Muscle of arm (tissue), 14 donors: ENCODE measurements at places on chromosomes 2 and 18. TPM values are rescaled to one million over a fixed set of nuclear protein-coding genes. Genes with fewer than 3 reads are reported as not detected.

BOLL gene
- 3.3 TPM for polyA plus RNA-seq

GATA6 gene
- polyA plus RNA-seq: 1.6 TPM

KCNK3 gene
- polyA plus RNA-seq: 0.92 TPM

SKA1 gene
- polyA plus RNA-seq: 4.0 TPM

GRCh38 chr2:39954346-39954745 lies 175.3 kb upstream of the THUMPD2 start:
- DNase-seq: no peak

GRCh38 chr2:136117909-136118818 lies at the start of gene CXCR4:
Gene CXCR4 (minus strand): TSS chr2:136118149. CDS start chr2:136118060, 89 bp downstream.
- peak; percentile 64 for DNase-seq

GRCh38 chr2:1767939-1768691 lies 23.8 kb upstream of the PXDN start:
- DNase-seq: no peak

- DNase-seq: no peak
Observed at GRCh38 chr2:77649856-77650255, 127.7 kb upstream of the LRRTM4 start.

GRCh38 chr2:207663870-207664545 lies 38.8 kb upstream of the METTL21A start:
- DNase-seq: no peak

GRCh38 chr18:71250191-71250590 lies 961.3 kb downstream of the SOCS6 start:
- no peak for DNase-seq

DNA sequence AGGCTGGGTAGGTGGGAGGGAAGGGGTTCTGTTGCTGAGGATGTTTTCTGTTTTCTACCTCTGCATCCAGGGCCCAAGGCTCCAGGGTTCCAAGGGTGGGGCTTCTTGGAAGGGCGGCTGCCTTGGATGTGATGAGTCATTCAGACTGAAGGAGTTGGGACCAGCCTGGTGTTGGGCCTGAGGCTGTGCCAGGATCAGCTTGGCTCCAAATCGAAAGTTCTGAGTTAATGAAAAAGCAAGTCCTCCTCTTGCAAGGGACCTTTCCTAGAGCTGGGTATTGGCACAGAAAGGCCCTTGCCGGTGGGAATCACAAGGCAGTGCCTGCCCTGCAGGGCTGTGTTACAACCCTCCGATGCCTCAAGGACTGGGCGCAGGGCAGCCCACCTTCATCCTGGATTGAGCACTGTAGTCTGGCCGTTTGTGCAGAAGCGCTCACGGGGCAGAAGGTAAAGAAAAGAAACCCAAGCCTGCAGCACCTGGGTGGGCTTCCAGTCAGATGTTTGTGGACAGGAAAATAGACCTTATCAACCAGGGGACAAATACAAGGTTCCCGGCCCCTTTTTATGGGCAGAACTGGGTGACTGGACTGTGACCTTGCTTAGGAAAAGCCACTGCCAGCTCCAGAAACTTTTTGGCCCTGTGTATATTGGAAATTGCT lies 52.5 kb upstream of the MCFD2 start:
- DNase-seq: no peak

- no peak for DNase-seq
Observed at GRCh38 chr18:38807915-38808314, 1242.3 kb upstream of the CELF4 start.

DNA sequence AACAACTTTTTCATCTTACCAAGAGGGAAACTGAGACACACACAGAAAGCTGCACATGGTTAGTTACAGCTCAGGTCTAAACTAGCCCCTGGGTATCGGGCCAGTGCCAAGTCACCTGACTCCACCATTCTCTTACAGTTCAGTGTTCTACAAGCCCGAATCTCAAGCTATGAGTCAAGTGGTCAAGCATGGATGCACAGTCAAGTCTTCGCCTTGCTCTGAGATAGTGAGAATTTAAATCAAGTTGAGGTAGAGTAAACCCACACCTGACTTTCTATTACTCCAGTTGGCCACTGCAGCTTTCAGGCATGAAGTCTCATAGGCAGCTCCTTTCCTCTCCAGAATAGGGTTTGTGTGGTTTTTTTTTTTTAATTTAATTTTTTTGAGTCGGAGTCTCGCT lies 34.5 kb upstream of the ARL5A start:
- DNase-seq: no peak

- DNase-seq: no peak
Observed at GRCh38 chr2:126449677-126450076, 206.3 kb upstream of the GYPC start.

DNA sequence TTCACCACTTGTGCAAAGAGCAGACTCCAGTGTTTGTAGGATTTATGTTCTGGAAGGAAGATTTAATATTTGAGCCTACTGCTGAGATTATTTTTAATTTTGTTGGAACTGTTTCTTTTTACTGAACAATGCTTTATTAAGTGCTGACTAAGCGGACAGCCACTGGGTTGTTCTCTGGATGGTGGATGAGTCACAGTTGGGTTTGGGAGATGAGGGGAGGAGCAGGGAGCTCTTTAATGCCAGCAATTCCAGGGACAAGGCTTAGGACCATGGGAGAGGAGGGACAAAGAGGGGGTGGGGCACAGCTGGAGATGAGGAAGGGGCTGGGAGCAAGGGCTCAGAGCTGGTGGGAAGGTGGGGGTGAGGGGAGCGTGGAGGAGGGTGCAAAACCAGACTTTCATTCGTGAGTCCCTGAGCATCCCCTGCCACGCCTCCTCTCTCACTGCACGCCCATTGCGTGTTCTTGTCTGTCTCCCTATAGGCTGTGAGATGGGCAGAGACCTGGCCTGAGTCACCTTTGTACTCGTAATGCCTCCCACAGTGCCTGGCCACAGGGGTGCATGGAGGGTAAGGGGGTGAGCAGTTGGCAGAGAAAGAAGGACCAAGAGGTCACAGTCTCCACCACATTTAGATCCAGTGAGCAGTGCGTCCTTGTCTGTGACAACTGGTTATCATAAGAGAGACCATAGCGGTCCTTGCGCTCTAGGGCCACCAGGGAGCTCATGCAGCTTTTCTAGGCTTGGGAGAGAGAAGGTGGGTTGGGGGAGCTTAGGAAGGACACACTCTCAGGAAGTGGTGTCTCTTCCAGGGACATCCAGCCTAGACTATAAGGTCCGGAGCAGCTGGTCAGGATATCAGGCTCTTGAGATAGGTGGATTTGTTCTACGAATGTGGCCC lies 18.4 kb downstream of the SLC4A3 start:
- no peak for DNase-seq
